ENCODE measurements at places on chromosomes 4 and X.

- DNase-seq, result no peak
Observed at GRCh38 chrX:114267142-114267541, 316.7 kb upstream of the HTR2C start.

GRCh38 chr4:72451349-72451748 is 117.7 kb downstream of the ADAMTS3 start:
- no peak for DNase-seq

- no peak for DNase-seq
Observed at GRCh38 chrX:30039768-30040167, 175.6 kb upstream of the MAGEB2 start.

GRCh38 chrX:9619581-9619980 is 146.1 kb downstream of the GPR143 start:
- no peak for DNase-seq

- no peak for DNase-seq
Observed at GRCh38 chrX:136162827-136163570, 15.7 kb downstream of the FHL1 start.

DNA sequence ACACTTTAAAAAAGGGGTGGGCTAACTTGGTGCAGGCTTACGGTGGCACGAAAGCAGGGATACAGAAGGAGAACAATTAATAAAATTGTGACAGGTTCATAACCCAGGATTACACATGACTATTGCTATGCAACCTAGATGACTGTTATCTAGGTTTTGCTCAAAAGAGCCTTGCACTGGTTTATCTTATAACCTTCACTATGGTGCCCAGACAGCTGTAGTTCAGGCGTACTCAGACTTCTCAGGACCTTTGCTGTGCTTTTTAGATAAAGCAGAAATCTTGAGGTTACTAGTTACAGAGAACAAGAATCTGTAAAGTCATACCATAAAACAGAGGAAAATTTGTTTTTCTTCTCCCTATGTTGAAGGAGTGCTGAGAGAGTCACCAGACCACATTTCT is 44.4 kb downstream of the UGT2A3 start:
- no peak for DNase-seq

- no peak for DNase-seq
Observed at GRCh38 chr4:153267890-153268289, 63.6 kb downstream of the TRIM2 start.

DNA sequence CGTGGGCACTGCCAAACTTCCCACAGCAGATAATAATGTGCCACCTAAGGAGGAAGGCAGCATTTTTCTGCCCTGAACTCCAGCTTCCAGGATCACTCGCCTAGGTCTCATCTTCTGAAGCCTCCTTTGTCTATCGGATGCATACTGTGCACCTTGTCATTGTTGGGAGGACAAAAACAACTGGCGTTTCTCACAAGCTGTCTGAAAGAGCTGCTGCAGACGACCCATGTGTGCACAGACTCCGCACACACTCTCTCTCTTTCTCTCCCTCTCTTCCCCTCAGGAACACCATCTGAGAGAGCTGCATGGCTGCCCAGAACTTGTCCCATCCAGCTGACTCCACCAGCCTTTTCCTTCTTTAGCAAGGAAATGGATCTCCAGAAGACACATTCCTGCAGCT is 83.0 kb downstream of the MAML3 start:
- no peak for DNase-seq

DNA sequence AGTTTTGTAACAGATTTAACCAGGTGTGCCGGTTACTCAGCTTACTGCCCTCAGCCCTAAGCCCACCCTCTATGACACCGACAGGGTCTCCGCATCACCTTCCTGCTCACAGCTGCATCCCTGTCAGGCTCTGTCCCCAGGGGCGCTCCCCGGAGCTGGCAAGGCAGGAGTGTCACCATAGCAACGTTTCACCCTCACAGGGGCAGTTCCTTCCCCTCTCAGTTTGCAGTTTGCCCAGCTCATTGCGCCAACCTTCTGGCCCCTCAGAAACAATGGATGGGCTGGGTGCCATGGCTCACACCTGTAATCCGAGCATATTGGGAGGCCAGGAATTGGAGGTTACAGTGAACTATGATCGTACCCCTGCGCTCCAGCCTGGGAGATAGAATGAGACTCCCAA is 42.6 kb downstream of the RGS12 start:
- no peak for DNase-seq

Measured in KG1 (cell line).